ENCODE measurements at places on chromosomes 12 and 14. TPM values are rescaled to one million over a fixed set of nuclear protein-coding genes. Genes with fewer than 3 reads are reported as not detected.

Gene CCDC177
- 6.9 TPM for total RNA-seq

Gene PHLDA1
- total RNA-seq: 24.8 TPM

DNA sequence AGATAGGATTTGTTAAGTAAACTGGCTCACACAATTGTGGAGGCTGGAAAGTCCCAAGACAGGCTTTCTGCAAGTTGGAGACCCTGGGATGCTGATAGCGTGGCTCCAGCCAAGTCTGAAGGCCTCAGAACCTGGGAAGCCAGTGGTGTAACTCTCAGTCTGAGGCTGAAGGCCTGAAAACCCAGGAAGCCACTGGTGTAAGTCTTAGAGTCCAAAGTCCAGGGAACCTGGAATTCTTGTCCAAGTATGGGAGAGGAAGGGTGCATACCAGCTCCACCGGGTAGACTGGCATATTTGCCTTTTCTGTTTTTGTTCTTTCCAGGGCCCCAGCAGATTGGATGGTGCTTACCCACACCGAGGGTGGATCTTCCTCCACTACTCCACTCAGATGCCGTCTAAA, 18.1 kb downstream of the GMFB start:
- DNase-seq: no peak

GRCh38 chr14:69695322-69696203, 71.4 kb upstream of the SRSF5 start:
- DNase-seq: no peak

Gene NACA
- total RNA-seq: 1,394 TPM

Gene PTPRB
- total RNA-seq: 8.7 TPM

- no peak for DNase-seq
Observed at GRCh38 chr14:21494902-21495762, 16.0 kb downstream of the METTL3 start.

Gene CELA1
- total RNA-seq: not detected

DNA sequence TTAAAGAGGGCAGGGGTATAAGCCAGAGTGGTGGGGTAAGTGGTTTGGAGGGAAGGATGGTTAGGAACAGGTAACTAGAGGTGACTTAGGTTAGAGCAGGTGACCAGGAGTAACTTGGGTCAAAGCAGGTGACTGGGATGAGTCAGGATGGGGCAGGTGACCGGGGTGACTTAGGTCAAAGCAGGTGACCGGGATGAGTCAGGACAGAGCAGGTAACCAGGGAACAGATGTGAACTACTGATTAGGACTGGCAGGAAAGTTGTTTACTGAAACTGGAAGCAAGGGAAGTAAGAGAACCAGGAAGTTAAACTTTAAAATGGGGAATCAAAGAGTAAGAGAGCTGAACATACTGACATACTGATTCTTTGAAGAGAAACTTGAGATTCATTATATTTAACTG, 57.4 kb downstream of the FSCB start:
- no peak for DNase-seq
